Foreskin fibroblast (primary cell): ENCODE measurements at places on chromosomes 11 and 22.

DNA sequence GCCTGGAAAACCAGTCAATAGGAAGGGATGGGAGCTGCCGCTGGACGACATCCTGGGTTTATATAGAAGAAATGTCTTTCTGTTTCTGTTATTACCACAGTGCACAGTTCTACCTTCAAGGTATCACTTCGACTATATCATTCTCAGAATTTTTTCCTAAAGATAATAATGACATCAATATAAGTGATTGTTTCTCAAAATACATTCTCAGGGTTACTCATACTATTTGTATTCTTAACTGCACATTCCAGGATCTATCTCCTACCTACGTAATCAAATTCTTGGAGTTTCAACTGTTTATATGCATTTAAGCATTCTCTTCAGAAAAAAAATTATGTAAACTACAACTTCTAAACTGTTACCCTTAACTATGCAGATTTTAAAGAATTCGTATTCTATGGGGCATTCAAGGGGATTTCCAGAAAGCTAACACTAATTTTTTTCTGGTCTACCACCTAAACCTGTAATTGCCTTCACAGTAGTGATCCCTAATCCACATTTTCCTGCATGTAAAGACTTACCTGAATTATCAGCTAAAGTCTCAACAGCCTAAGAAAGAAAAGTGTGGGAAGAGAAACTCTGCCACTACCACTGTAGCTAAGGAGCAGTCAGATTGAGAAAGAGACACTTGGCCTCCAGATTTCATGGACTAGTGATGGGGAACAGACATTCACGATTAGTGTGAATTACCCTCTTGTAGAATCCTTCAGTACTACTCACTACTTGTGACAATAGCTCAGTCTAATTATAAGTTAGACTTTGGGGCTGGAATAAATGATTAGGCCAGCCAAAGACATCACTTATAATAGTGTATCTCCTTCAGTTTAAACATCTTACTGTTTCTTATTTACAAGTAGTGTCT lies at the start of gene OR51B5:
TSS of gene OR51B5 (minus strand) at position 51 of the 862 bp plus-strand sequence. CDS start at position 51, 0 bp downstream.
- DNase-seq, result no peak

- DNase-seq, result no peak
Measured at GRCh38 chr11:69220561-69221051, 64.9 kb downstream of the SMIM38 start.

GRCh38 chr22:39439170-39439569 lies 17.6 kb upstream of the MGAT3 start:
- DNase-seq, result peak; percentile 63

GRCh38 chr11:35689081-35689996 lies 26.8 kb downstream of the TRIM44 start:
- no peak for DNase-seq

- peak; percentile 96 for DNase-seq
Measured at GRCh38 chr11:72069787-72070251, 10.5 kb downstream of the NUMA1 start.

- no peak for DNase-seq
Measured at GRCh38 chr11:31865606-31866300, 54.6 kb upstream of the PAX6 start.

DNA sequence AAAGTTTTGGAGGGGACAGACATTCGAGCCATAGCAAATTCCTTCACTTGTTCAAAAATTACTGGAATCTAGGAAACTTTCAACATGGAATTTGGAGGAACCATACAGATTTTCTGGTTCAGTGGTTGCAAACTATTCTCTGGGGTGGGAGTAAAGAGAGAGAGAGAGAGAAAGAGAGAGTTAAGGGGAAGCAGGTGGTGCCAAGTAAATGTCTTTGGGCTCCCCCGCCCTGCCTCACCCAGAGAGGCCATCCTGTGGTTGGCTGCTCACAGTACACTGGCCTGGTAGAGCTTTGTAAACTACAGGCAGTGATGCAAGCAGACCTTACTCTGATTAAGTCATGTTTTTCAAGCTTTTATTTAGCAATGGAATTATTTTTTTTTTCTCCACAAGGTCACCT lies 82.6 kb downstream of the ADAMTS15 start:
- no peak for DNase-seq

- DNase-seq, result no peak
Measured at GRCh38 chr11:126697936-126698335, 302.6 kb downstream of the KIRREL3 start.

- peak; percentile 80 for DNase-seq
Measured at GRCh38 chr11:86784241-86784681, 16.1 kb upstream of the PRSS23 start.

- DNase-seq, result no peak
Measured at GRCh38 chr22:23356094-23356493, 175.8 kb downstream of the BCR start.

GRCh38 chr22:43150731-43151206 lies 590 bp upstream of the TSPO start:
- no peak for DNase-seq

- no peak for DNase-seq
Measured at GRCh38 chr11:3199537-3200295, 18.9 kb downstream of the MRGPRG start.

- no peak for DNase-seq
Measured at GRCh38 chr11:130526846-130527245, 78.4 kb downstream of the ADAMTS15 start.

- DNase-seq, result peak; percentile 99
Measured at GRCh38 chr22:50507991-50508884, at the start of gene NCAPH2. NCAPH2 (plus strand) TSS chr22:50508224; CDS start chr22:50508338, 114 bp downstream.

- DNase-seq, result no peak
Measured at GRCh38 chr22:40042312-40042711, 47.6 kb downstream of the FAM83F start.

GRCh38 chr11:131178596-131178995 lies 191.8 kb upstream of the NTM start:
- DNase-seq, result no peak

DNA sequence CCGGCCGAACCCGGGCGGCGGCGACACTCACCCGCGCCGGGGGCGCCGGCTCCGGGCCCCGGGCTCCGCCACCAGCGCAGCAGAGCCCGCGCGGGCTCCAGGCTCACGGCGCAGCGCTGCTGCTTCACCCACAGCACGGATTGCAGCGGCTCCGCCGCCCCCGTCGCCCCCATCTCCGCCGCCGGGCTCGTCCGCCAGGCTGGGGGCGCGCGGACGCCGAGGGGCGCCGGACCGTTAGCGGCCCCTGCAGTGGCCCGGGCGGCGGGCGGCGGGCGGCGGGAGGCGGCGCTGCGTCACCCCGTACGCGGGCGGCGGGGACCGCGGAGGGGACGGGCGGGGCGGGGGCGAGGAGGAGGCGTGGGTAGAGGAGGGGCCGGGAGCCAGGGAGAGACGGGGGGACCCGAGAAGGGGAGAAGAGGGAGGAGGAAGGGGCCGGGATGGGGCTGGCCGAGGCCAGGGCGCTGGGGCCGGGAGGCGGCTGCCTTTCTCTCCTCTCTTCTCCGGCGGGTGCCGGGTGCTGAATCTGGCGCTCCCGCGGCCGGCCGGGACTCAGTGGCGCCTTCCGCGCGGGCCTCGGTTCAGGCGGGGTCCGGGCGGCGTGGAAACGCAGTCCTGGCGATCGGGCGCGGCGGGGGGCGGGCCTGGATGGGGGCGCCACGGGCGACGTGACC lies at the start of gene CERK:
TSS of gene CERK (minus strand) at position 277 of the 671 bp plus-strand sequence. CDS start at position 173, 104 bp downstream.
- DNase-seq, result peak; percentile 88

DNA sequence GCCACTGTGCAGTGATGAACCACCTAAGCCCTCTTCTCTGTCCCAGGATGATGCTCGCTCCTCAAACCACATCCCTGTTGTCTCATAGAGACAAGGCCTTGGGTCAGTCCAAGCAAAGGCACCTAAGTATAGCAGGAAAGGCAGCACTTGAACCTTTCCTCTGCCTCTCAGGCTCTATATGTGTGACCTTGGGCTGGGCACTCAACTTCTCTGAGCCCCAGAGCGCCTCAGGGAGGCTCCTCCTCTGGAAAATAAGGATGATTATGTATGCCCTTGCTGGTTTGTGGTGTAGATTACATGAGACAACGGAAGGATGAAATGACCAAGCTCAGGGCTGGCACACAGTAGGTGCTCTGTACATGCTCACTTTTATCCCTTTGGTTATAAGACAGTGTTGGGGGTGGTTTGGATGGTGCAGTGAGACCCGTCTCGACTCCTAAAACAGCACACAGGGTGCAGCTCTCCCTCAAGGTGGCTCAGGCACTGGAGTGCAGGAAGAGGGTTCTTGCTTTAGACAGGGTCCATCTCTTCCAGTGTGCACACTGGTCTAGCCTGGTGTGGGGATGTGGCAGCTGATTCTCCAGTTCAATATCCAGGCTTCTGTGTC lies 40.2 kb upstream of the ACCSL start:
- DNase-seq, result no peak

- DNase-seq, result no peak
Measured at GRCh38 chr11:78770931-78771330, 196.3 kb upstream of the NARS2 start.

DNA sequence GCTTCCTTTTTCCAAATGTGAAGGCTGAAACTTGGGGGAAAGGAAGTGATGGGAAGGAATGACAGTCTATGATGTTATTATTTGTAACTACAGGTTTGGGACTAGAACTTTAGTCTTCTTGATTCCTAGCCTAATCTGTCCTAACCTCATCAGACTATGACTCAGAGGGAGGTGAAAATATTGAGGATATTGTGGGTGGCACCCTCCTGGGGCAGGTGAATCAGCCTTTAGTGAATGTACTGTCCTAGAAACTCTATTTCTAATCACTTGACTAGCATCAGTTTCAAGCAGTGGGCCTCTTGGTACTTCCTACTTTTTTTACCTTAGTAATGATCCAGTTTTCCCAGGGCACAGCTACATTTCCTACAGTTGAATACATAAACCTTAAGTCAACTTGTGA lies 829.0 kb upstream of the API5 start:
- DNase-seq, result no peak

DNA sequence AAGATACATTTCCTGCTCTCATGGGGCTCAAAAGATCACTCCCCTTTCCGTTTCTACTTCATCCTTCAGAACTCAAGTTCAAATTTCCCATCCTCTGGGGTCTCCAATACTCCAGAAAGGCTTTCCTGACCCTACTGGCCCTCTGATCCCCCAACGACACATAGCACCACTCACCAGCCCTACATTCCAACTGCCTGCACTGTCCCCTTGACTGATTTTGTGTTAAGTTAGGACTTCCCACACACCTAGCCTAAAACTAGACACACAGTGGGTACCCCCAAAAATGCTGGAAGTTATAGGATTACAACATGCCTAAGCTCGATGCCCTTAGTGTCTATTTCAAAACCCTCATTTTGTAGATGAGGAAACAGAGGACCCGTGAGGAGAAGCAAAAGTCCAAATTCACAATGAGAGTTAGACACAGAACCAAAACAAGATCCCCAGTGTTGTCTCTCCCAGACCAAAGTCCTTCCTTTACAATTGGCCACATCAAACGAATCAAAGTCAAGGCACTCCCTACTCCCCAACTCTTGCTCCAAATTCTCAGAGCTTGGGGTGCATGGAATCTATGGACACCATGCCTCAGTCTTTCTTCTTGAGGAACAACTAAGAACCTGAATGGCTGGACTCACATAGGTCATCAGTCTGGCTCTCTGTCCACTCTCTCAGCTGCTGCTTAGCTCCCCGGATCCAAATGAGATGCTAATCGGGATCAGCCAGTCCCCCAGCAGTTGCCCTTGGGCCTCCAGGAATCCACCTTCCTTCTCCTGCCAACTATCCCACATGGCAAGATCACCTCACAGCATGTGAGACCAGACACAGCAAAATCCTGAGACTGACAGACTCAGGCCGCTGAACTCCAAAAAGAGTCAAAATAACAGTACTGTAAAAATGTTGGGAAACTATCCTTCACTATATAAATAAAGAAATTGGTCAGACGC lies 1.7 kb downstream of the CLPB start:
- DNase-seq, result no peak

- peak; percentile 73 for DNase-seq
Measured at GRCh38 chr11:111185266-111185665, 60.3 kb upstream of the POU2AF2 start.

DNA sequence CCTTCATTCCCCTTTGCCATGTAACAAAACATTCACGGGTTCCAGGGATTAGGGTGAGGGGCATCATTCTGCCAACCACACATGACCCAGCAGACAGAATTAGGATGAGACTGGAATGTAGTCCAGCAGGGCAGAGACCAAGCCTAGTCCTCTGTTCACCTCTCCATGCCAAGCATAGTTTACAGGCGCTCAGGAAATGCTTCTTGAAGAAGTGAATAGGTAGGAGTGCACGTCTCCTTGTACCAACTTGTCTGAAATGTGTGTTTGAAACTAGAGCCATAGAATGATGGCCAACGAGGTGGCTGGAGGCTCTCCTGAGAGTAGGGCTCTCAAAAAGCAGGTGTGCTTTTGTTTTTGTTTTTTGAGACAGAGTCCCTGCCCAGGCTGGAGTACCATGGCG lies 8.2 kb downstream of the SPINDOC start:
- DNase-seq, result no peak

GRCh38 chr11:117502015-117502778 lies 174.5 kb downstream of the CEP164 start:
- no peak for DNase-seq

DNA sequence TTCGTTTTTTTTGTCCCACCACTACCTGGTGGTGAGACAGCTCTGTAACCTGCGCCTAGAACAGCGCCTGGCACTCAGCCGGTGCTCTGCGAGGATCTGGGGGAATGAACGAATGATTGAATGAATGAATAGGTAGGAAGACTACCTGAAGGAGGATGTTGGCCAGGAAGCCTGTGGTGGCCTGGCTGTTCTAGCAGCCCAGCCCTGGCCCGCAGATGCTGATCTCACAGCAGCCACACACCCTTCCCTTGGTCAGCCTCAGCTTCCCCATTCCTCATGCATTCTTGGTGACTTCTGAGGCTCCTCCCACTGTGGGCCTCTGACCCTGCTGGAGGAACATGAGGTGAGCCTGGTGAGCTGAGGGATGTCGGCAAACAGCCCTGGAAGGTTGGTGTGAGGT lies 3.7 kb downstream of the TRPM5 start:
- DNase-seq, result no peak

GRCh38 chr11:123484448-123484847 lies 54.4 kb downstream of the GRAMD1B start:
- no peak for DNase-seq

DNA sequence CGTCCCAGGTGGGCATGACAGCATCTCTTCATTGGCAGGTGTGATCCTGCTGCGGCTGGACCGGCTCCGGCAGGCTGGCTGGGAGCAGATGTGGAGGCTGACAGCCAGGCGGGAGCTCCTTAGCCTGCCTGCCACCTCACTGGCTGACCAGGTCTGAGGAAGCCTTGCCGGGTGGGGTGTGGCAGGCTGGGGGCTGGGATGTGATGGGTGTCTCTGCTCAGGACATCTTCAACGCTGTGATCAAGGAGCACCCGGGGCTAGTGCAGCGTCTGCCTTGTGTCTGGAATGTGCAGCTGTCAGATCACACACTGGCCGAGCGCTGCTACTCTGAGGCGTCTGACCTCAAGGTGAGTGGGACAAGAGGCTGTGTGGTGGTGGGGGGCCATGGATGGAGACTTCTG lies 3.5 kb downstream of the LARGE2 start:
- no peak for DNase-seq

DNA sequence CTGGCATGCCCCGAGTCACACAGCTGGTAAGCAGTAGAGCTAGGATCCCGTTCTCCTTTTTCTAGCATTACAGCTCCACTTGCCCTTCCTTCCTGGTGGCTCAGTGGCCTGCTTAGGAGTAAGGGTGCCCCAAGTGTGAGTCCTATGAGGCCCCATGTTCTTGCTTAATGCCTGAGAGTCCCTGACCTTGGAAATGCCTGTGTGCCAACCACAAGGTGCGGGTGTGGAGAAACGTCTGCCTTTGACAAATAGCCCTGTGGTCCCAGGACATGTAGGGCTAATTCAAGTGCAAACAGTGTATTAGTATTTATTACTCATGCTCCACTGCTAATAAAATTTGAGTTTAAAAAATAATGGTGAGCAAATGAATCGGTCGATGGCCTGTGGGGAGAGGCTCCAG lies 18.4 kb downstream of the GRIK4 start:
- no peak for DNase-seq

- DNase-seq, result no peak
Measured at GRCh38 chr11:35764417-35764816, 101.8 kb downstream of the TRIM44 start.
